Hematopoietic multipotent progenitor cell treated with erythropoietin and hydrocortisone succinate and interleukin-3 and kit ligand, for 8 days (in vitro differentiated cells): ENCODE measurements at places on chromosomes 13 and 19.

DNA sequence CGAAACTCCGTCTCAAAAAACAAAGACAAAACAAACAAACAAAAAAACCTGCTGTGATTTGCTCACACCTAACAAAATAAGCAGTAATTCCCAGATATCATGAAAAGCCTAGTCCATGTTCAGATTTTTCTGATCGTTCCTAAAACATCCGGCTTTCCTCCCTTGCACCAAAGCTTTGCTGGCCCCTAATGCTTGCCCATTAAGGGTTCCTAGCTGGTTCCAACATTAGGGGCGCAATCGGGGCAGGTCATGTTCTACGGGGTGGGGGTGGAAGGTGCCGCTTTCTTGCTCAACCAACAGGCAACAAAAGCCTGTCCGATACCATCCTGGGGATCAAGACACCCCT lies 25.5 kb upstream of the FXYD3 start:
- no peak for DNase-seq

DNA sequence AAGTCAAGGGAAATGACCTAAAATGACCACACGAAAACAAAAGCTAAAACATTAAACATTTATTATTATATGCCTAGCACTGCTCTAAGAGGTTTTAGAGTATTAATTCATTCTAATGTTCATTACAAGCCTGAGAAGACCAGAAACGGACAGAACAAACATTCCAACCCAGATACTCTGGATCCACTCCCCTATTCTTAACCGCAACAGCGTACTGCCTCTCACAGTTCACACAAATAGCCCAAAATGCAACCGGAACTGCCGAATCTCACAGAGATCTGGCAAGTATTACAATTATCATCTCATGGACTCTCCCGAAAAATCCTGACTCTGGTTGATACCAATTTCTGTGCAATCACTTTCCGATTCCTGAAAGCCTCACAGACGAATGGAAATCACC lies 1.4 kb downstream of the ZNF780B start:
- no peak for DNase-seq

DNA sequence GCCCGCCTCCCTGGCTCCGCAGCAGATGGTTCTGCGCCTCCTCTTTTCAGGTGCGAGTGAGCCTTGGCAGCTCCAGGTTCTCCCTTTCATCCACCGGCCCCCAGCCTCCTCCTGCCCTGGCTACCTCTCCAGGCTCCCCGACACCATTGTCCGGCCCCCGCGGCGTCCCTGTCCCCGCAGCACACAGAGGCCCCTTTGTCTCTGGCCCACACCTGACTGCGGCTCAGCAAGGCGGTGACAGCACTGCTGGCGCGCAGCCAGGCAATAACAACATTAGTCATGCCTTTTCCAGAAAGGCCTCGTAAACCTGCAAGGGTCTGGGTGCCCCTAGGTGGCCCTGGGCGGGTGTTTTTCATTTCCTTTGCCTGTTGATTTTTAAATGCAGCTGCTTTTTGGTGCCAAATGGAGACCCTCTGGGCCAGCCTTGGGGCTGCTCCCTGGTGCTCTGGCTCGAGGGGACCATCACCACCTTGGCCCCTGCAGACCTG lies 73.2 kb upstream of the MEDAG start:
- DNase-seq = peak; percentile 24

DNA sequence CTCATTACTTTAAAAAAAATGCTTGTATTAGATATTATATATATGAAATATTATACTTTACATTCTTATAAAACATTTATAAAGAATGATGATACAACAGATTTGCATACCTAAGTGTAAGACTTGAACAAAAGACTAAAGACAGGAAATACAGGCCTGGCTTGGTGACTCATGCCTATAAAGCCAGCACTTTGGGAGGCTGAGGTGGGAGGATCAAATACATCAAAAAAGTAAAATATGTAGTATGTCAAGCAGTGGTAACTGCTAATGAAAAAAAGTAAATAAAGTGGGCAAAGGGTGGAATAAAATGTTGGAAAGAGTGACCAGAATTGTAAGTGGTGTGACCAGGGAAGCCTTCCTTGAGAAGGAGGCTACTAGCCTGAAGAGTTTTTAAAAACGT lies 133.7 kb downstream of the GGACT start:
- no peak for DNase-seq

GRCh38 chr13:50359779-50360178 lies 344.5 kb downstream of the KCNRG start:
- DNase-seq = no peak

GRCh38 chr13:110012102-110012739 lies 225.8 kb upstream of the IRS2 start:
- DNase-seq = no peak

DNA sequence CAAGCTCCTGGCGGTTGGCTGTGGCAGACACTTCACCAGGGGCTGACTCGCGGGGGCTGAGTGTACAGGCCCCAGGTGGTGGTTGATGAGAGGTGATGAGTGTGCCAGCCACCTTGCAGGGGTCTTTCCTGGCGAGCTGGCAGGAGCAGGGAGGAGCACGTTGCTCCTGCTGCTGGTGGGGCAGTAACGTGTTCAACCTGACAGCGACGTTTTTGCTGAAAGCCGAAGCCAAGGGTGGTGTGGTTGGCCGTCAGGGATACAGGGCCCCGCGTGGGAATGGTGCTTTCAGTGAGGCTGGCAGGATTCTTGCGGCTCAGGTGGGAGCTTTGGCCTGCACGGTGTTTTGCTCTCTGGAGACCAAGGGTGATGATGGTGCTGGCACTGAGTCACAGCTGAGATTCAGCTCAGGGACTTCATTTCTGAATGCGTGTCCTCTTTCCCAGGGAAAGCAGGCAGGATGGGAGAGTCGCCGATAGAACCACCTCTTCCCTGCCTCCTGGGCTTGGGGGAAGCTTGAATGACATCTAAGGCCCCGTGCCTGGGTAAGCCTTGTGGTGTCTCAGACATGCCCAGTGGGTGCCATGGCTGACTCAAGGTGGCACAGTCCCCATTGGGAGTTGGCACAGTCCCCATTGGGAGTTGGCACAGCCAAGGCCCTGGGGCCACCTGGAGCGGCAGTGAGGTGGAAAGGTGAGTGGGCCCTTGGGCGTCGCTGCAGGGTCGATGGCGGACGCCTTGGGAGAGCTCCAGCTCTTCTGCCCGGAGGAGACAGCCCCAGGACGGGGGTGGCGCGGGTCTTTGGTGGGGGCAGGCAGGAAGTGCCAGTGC lies 8.8 kb downstream of the DAZAP1 start:
- DNase-seq = no peak

DNA sequence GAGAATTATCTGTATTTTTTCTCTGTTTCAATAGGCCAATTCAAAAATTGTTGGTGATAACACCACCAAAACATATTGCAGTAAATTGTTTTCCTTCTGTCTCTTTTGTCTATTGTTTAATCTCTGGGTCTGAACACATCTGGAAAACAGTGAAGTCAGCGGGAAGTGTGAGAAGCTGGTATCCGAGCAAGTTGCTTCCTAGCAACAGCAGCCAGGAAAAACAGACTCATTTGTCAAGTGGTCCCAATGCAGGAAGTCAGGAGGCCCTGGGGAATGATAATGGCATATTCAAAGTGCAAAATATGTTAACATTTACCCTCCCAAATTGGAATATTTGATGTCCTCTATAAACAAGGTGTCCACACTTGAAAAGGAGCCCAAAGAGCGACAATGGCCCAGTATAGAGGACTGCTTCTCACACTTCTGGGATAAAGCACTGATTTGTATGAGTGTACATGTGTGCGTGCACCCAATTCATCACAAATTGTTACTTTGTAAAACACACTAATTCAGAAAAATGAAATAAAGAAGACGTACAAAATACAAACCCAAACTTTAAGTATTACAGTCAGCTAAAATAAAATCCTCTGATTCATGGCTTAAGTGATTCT lies 515.0 kb downstream of the TBC1D4 start:
- DNase-seq = no peak

DNA sequence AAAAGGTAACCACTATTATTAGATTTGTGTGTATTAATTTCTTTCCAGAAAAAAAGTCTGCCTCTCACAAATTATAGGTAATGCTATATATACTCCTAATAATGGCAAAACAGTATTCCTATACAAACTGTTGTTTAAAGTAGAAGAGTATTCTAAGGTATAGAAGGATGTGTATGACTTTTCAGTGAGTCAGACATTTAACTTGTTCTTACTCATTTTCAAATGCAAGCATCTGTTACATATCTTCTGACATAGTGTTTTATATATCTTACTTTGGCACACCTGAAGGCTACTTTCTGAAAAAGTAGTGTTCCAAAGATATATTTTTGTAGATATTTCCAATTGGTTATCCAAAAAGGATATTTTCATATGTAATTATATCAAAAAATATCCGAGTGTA lies 3.5 kb upstream of the SLITRK5 start:
- DNase-seq = no peak

DNA sequence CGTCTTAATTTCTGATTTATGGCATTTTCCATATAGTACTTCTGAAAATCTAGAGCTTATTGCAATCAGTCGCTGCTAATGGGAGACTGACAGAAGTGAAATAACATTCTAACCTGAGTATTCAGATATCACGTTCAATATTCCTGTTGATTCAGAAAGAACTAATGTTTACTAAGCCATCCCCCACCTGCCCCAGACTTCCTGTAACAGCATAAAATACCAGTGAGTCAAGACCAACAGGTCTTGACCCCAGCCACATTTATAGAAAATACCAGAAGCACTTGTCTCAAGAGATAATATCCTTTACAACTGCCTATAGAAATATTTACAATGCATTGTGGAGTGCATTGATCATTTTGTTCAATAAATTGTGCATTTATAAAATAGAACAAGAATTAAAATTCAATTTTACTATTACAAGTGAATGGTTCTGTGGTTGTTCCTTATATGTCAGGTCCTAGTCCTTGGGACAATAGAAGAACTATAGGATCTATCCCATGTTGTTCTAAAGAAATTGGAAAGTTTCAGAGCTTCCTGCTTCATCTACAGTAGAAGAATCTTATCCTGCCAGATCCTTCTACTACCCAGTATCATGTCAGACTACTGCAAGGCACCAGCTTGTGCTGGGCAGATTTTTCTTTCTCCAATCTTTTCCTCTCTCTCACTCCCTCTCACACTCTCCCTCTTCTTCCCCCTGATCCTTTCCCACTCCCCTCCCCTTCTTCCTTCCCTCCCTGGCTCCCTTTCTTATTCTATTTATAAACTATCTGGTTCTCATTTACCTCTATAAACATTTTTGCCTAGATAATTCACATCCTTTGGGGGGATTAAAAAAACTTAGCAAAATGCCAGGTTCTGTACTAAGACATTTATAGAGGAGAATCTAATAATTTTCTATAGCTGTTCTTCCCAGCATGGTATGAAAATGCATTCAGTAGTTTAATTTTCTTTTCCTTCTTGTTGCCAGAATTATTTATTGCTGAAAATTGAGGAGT lies 629.9 kb downstream of the DIAPH3 start:
- DNase-seq = no peak

DNA sequence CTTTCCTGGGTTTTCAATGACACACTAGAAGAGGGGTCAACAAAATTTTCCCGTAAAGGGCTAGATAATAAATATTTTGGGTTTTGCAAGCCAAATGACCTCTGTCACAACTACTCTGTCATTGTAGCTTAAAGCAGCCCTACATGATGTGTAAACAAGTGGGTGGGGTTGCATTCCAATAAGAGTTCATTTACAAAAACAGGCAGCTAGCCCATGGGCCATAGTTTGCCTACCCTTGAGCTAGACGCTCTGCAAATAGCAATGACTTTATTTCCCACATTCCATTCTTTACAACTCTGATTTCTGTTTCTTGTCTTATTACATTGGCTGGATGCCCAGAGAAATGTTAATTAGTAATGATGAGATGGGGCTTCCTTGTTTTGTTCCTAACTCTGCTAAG lies 76.0 kb downstream of the ZNF557 start:
- no peak for DNase-seq

DNA sequence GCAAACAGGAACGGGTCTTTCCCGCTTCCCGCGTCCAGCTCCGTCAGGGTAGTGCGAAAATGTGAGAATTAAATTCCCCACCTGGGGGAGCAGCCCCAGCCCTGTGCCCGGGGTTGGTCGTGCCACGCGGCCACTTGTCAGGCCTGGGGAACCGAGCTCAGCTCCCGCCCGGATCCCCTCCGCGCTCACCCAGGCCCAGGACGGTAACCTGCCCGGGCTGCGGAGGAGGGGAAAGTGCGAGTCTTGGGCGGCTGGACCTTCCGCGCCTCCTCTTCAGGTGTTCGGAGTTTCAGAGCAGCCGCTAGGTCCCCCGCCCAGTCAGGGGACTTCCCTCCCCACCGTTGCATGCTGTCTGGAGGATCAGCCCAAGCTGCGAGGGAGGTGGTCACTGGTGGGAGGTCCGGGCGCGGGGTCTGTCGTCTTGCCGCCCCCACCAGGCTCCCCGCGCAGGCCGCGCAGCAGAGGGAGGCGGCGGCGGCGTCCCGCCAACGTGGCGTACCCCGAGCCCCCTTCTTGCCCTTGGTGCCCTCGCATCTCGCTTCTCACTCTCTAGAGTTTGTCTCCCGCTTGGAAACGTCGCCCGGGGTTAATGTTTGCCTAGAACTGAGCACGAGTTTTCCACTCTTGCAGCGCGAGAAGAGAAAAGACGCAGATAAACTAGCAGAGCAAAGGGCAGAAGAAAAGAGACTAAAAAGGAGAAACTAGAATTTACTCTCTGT lies 8.1 kb downstream of the URAD start:
- no peak for DNase-seq

DNA sequence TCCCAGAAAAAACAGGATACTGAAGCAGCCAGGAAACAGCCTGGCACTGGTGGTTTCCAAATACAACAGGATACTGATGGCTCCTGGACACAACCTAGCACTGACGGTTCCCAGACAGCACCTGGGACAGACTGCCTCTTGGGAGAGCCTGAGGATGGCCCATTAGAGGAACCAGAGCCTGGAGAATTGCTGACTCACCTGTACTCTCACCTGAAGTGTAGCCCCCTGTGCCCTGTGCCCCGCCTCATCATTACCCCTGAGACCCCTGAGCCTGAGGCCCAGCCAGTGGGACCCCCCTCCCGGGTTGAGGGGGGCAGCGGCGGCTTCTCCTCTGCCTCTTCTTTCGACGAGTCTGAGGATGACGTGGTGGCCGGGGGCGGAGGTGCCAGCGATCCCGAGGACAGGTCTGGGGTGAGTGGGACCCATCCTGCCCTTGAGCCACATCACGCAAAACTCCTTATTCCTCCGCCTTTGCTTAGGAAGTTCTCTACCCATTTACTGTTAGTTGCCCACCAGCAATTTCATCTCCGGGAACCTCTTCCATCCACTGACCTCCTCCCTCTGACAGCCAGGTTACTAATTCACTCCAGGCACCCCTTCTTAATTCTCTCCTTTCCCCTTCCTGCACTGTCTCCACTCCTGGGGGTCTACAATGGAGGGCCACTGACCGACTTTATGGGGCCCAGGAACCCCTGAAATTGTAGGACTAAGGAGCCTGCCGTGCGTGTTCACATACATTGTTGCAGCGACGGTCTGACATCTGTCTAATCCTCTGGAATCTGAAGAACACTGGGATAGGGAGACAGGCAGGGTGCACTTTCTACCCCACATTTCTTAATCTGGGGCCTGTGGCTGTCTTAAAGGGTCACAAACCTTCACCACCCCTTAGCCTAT lies 1.2 kb downstream of the ITPKC start:
- peak; percentile 7 for DNase-seq

DNA sequence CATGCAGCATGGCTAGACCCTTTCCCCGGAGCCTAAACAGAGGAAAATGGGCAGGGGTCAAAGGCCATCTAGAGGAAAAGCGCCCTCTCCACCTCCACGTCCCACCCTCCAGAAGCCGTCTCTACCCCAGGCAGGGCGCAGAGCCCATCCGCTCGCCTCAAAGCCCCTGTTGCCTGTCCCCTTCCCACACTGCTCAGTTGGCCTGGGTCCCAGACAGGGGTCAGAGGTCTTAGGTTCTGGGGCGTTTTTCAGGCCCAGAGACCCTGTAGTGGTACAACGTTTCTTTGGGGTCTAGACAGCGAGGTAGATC lies 285 bp downstream of the TMEM143 start:
- DNase-seq = no peak
